NCI-H2107 (cell line): ENCODE measurements at places on chromosomes 6 and 20.

GRCh38 chr6:47792216-47792733 lies 10.4 kb downstream of the OPN5 start:
- no peak for DNase-seq

DNA sequence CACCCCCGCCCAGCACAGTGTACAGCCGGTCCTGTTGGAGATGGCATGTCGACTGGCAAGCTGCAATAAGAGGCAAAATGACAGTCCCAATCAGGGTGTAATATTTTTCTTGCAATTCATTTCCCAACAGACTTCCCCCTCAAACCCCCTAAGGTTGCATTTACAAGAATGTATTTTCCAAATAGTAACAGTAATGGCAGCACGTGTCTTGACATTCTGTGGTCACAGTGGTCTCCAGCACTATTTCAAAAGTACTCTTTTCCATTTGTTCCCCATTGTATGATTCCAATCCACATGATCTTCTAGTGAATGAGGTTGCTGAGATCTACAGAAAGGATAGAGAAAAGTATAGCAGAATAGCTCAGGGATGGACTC lies 97.8 kb upstream of the CARMIL1 start:
- no peak for DNase-seq

DNA sequence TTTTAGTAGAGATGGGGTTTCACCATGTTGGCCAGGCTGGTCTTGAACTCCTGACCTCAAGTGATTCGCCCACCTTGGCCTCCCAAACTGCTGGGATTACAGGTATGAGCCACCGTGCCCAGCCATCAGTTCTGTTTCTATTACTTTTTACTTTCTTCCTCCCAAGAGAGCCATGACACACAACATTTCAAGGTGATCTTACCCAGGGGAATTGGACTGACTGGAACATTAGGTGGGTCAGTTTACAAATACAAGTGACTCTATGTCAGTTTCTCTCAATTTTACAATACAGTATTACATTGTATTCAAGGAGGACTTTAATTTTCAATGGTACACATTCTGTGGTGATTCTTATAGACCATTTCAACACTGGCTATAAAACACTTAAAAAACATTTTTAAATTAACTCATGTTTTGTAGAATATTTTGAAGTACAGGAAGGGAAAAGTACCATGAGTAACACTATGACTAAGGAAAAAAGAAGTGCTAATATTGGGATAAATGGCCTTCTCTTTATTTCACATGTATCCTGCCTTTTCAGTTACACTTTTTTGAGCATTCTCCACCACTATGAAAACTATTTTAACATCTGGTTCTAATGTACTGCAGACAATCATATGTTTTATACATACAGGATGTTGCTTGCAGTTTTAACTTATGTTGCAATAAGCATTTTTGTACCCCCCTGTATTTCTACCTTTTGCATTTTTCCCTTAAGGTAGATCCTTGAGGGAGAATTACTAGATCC lies 8.4 kb downstream of the TPBG start:
- DNase-seq = no peak

GRCh38 chr20:48731536-48731935 lies 96.3 kb downstream of the PREX1 start:
- DNase-seq = no peak

- no peak for DNase-seq
Observed at GRCh38 chr20:47126709-47127108, 229.8 kb downstream of the ZMYND8 start.

GRCh38 chr6:3609388-3609787 lies 142.1 kb downstream of the PXDC1 start:
- no peak for DNase-seq

GRCh38 chr6:112258642-112259336 lies 4.4 kb upstream of the LAMA4 start:
- DNase-seq = no peak

- DNase-seq = no peak
Observed at GRCh38 chr6:50837589-50838445, 19.1 kb downstream of the TFAP2B start.

DNA sequence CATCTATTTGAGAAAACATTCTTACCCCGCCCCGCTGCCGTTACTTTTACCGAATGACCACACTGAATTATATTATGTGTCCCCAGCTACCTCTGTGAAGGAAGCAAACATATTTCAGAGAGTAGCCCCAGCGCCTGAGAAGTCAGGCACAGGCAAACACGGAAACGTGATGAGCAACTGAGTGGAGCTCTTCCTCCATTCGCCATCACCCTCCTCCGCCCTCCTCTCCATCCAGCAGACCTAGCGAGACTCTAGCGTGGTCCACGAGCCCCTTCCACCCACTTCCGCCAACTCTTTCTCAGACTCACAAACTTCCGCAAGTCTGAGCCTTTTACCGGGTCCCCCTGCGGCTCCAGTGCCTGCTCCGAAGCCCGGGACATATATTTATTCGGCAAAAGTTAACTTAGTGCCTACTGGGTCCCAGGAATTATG lies 582 bp downstream of the SNRPB start:
- no peak for DNase-seq

GRCh38 chr6:112176175-112176574 lies 78.2 kb downstream of the LAMA4 start:
- no peak for DNase-seq

DNA sequence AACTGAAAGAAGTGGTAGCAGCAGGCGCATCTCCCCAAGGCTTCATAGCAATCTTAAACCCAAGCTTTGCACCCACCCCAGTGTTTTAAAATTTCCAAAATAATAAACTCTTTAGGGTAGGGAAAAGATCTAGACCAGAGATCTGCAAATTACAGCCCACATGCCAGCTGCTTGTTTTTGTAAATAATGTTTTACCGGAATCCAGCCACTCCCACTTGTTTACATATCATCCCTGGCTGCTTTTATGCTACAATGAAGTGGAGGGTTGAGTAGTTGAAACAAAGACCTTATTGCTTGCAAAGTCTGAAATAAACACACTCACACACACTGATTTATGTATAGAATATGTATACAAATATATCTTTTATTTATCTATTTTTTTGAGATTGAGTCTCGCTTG lies 30.0 kb downstream of the SLX4IP start:
- no peak for DNase-seq

DNA sequence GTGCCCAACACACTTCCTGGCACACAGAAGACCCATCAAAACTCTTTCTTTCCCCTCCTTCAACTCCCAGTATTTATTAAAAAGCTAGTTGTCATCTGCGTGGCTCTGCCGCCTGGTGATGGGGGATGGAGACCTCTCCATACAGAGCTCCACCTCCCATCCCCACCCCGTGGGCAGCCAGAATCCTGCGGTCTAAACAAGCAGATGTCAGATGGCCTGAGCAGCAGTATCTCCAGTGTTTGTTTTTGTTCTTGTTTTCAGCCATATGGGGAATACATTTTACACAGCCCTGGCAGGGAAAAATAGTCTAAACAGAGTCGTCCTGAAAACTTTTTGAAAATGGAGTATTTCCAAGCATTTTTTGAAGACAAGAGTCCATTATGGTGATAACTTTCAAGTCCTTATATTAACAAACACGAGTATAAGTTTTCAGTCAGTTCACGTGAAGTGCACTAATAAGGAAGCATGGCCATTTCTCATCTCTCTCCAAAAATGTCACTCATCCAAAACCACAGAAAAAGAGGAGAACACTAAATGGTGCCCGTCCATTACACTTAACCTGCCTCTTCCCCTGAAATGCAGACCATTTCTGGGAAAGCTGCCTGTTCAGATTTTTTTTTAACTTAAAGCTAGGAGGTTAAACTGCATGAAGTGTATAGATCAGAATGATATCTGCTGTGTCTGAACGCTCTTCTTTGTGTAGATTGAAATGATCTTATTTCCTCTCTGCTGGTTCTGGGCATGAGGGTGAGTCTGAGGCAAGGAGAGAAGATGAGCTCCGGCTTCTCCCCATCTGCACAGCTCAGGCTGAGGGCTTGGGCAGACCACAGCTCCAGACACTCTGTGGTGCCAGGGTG lies 91.0 kb downstream of the TCP11 start:
- DNase-seq = no peak

- no peak for DNase-seq
Observed at GRCh38 chr6:14476793-14477531, 359.4 kb downstream of the CD83 start.

DNA sequence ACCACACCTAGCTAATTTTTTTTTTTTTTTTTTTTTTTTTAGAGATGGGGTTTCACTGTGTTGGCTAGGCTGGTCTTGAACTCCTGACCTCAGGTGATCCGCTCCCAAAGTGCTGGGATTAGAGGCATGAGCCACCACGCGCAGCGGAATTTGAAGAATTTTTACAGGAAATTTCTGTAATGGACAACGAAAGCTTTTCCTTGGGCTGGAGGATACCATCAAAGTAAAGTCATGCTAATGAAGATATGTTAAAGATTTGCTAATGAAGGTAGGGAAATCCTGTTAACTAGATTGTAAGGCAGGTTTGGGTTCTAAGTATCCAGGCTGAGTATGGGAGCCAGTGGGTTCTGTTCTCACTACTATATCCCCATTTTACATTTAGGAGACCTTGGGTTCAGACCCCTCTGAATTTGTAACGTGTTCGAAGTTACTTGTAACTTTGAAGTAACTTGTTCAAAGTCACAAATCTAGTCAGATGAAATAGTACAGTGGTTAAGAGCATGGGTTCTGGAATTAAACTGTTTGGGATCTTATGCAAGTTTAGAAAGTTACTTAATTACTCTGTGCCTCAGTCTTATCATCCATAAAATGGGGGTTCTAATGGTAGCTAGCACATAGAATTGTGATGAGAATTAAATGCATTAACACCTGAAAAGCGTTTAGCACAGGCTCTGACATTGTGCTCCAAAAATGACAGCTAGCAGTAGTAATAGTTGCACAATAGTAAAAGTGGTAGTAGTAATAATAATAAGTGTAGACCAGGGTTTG lies 123.4 kb upstream of the GPR6 start:
- no peak for DNase-seq

DNA sequence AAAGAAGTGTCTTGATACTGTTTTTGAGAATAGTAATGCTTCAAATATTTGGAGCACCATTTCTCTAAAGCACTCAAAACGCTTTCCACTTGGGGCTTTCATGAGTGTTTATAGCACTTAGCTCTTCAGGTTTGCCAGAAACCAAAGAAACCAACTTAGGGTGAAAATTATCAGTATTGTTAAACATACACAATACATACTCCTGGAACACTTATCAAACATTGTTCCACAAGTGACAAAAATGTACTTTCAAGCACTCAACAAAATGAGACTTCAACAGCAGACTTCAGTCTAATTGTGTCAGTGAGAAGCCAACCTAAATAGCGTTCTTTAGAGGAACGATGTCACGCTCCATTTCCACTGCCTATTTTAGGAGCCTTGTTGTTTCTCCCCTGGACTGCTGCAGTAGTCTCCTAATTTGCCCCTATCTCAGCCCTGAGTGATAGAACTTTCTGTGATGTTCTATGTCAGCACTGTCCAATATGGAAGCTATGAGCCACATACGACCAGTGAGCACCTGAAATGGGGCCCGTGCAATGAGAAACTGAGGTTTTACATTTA lies 461.3 kb downstream of the KIF16B start:
- DNase-seq = no peak
